NCI-H2081 (cell line): ENCODE measurements at places on chromosomes 11 and 22.

GRCh38 chr11:134079317-134079716, 10.4 kb downstream of the JAM3 start:
- DNase-seq, result no peak

DNA sequence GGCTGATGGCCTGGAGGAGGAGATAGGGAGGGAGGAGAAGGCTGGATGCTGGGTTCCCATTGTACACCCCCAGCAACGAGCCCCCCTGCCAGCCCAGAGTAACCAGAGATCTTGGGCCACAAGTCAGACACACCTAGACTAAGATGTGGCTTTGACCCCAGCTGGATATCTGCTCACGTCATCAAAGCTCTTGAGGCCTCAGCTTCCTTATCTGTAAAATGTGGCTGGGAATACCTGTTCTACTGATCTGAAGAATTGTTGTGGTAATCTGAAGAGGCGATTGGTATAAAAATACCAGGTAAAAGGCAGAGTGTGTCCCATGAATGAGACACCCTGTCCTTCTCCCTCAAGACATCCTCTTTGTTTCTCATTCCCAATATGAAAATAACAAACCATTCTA, 280.0 kb downstream of the ST3GAL4 start:
- no peak for DNase-seq

- DNase-seq, result no peak
Observed at GRCh38 chr11:65503949-65504673, 5.3 kb downstream of the MALAT1 start.

- no peak for DNase-seq
Observed at GRCh38 chr11:2306452-2306823, 4.6 kb downstream of the TSPAN32 start.

DNA sequence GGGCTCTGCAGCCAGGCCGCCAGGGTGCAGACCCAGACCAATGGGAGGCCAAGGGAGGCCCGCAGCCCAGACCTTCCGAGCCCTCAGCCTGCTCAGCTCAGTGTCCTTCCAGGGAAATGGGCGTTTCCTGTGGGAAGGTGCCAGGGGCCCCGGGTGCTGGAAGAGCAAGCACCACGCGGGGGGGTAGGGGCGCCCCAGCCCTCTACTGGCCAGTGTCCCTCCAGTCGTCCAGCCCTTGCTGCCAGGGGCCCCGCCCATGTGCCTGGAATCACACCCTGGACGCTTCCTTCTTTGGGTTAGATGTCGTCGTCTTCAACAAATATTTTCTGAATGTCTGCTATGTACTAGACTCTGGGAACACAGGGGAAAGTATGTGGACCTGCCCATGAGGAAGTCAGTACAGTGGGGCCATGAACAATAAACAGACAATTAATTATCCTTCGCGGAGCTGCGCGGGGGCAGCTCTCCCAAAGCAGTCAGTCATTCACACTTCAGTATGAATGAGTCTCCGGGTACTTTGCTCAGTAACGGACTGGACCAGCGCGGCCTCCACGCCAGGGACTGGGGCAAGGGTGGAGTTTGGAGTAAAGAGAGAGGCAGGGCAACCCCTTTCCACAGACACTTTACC, 60.2 kb downstream of the CDKN1C start:
- DNase-seq, result no peak

DNA sequence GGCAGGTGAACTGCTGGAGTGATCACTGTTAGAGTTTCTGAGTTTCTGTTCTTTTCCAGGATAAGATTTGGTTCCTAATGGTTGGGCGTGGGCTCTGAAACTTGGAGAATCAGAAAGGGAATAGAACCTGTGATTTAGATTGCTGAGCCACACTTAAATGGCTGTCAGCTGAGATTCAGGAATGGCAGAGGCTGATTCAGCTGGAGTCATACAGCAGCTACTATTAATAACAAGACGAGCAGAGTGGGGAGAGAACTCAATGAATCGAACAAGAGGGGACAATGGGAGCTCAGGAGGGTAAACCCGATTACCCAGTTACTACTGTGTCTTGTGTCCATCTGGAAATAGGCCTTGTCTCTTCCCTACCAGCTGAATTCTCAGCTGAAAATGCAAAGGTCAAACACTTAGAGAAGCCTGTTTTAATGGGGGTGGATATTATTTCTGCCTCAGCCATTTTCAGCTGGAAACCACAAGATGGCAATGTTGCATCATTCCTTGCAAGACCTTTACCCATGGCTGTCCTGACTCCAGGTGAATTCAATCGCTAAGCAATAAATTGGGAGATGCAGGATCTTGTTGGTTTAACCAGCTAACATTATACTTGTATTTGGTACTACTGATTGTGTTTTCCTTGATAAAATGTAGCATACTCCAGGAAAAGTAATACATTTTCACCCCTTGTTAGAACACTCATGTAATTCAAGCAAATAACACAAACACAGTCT, 104.5 kb upstream of the RAG2 start:
- peak; percentile 69 for DNase-seq

DNA sequence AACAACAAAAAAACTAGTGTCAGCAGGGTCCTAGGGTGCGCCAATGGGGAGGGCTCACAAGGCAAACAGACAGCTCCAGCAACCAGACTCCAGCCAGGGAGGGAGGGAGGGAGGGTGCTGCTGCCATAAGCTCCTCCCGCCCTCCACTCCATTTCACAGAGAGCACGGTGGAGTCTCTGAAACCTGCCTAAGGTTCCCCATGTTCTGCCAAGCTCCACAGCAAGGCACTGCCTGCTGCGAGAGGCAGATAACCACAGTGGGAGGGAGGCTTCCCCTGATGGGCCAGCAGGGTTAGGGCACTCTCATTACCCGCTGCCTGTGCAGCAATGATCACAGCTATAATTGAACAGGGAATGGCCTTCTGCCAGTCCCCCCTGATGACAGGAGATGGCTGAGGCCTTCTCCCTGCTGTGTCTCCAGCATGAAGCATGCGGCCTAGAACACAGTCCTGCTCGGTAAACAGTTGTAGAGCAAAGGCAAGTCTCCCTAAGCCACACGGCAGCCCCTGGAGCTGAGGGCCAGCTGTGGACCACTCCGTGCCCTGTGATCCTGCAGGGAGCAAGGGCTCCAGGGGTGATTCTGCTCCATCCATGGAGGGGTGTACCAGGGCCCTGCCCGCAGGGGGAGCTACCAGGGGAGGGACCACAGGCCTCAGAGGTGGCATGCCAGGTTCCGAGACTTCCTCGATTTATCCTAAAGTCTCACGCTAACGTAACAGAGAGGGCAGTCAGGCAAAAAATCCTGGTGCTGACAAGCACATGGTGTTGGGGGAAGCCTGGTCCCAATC, 42.9 kb downstream of the PC start:
- no peak for DNase-seq

DNA sequence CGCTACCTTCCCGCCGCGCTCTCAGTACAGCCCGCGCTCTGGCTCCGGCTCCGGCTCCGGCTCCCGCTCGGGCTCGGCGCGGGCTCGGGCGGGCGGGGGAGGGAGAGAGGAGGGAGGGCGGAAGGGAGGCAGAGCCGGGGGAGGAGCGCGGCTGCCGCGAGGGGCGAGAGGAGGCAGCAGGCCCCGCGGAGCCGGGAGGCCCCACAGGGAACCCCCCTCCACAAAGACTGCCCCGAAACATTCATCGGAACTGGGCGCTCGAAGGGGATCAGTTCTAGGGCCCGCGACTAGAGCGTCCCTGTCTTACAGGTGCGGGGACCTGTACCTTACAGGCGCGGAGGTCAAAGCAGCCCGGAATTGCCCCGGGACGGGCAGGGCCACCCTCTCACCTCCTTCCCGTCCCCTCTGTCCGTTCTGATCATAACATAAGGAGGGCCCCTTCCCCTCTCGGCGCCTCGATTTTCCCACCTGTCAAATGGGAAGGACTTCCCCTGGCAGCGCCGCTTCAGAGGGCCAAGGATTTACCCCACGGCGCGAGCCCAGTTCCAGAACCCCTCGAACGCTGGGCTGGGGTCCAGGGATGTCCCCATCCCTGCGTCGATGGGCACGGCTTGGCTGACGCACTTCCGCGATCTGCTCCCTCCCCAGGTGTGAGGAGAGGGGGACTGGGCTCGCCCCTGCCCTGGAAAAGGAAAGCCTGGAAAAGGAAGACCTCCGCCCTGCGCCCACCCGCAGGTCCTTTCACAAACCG, at the start of gene SHISA8:
SHISA8 (minus strand) TSS at position 40 of the 751 bp plus-strand sequence. CDS start 407 bp downstream, outside the sequence.
- DNase-seq, result peak; percentile 20

GRCh38 chr11:16780698-16781550, 42.5 kb downstream of the C11orf58 start:
- no peak for DNase-seq

DNA sequence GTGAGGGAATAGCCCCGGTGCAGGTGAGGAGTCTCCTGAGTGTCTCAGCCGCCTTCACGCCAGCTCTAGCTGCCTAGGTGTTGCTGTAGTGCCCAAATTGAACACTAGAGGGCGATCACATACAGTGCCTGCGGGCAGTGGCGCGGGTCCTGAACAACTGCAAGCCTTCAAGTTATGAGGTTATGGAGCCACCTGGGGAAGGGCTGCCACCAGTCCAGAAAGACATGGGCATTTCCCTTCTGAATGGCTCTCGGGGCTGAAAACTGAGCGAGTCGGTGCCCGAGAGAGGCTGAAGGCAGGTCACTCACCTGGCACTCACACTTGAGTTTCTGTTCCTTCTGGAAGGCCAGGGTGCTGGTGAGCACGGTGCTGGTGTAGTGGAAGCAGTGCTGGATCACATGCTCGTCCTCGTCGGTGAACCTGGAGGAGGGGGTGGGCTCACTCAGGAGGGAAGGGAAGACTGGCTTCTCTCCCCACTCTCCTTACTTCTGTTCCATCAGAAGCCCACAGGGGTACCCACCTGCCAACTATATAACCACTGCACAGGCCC, 88.4 kb downstream of the PDE2A start:
- DNase-seq, result peak; percentile 66

DNA sequence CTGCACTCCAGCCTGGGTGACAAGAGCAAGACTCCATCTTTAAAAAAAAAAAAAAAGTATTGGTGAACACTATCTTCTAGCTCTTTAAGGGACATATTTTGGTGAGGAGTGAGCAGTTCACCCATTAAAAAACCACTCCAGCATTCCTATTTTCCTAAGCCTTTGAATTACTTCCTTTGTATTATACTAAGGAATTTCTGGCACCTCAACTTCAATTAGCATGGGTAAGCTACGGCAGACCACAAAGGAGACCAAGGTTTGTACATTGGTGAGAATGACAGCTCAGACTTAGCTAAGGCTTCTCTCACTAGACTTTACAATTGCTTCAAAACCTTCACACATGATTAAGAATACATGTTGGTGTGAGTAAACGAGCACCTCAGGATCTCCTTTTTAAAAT, 57.0 kb upstream of the BIRC3 start:
- no peak for DNase-seq

DNA sequence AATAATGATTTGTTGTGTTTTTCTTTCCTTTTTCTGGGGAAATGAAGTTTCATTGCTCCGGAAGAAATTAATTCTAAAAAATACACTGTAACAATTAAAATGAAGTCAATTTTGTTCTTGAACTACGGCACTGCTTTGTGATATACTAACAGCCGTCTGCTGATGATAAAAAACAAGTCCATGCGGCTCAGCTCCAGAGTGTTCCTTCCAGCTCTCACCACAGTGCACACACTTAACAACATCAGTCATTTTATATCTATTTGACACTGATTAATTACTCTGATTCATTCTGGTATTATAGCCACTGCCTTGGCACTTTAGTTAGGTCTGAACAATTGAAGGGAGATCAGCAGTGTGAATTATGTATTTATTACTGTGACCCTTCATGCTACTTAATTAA, 97.4 kb upstream of the SLC6A5 start:
- DNase-seq, result no peak

DNA sequence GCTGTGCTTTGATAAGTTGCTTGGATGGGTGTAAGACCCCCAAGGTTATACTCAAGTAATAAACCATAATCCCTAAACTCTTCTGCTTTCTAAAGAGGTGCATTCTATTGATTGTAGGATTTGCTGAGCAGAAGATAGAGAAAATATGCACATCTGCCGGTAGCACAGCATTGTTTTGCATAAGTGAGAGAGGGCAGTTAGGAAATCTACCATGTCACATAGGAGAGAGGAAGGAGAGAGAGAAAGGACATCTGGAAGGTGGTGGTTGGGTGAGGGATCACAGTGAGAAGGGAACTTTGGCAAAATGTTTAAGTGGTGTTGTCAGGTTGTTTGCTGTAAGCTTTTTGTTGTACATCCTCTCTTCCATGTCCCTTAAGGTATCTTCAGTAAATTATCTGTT, 73.6 kb upstream of the BDNF start:
- DNase-seq, result no peak

DNA sequence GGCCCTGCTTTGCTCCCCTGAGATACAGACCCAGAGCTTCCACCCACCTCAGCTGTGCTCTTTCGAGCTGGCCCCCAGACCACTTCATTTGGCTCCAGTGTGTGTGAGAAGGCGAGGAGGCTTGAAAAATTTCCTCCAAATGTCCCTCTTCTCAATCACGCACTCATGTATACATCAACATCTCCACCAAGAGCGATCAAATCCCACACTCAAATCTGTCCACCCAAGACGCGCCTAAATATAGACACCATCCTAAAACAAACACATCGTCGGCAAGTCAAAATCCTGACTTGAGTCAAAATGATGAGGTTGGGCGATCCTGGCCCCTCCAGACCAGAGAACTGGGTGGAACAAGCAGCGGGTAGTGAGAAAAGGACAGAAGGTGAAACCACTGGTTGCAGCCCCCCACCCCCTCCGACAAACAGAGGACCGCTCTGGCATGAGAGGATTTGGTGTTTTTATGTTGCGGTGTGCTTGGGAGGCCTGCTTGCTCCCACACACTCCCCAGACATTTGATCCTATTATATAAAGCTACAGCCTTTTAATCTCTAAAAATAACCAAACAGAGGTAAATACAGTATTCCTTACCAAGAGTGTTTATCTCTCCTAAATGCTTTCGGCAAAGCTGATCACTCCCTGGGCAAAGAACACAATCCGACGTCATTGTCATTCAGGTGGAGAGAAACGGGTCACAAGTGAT, 10.2 kb downstream of the MN1 start:
- DNase-seq, result no peak

- DNase-seq, result no peak
Observed at GRCh38 chr11:9493492-9493891, 32.7 kb downstream of the ZNF143 start.

- peak; percentile 59 for DNase-seq
Observed at GRCh38 chr11:100681064-100681502, 6.0 kb upstream of the ARHGAP42 start.

DNA sequence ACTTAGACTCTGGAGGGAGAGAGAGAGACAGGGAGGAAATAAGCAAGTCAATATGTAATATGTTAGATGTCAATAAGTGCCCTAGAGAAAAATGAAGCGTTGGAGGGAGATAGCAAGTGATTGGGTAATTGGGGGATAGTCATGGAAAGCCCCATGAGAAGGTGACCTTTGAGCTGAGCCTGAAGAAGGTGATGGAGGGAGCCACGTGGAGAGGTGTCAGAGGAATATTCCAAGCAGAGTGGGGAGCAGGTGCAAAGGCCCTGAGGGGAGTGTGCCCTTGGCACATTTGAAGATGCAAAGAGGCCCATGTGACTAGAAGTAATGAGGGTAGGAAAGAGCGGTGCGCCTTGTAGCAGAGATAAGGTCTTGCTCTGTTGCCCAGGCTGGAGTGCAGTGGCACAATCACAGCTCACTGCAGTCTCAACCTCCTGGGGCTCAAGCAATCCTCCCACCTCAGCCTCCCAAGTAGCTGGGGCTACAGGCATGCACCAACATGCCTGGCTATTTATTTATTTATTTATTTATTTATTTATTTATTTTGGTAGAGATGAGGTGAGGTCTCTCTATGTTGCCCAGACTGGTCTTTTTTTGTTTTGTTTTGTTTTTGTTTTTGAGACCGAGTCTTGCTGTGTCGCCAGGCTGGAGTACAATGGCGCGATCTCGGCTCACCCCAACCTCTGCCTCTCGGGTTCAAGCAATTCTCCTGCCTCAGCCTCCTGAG, 2.1 kb downstream of the LHFPL7 start:
- no peak for DNase-seq

- DNase-seq, result no peak
Observed at GRCh38 chr11:74024261-74025029, 15.6 kb upstream of the UCP3 start.
